ENCODE measurements at places on chromosomes 13 and 19. TPM values are rescaled to one million over a fixed set of nuclear protein-coding genes. Genes with fewer than 3 reads are reported as not detected.

DIAPH3 gene
- 19.4 TPM for total RNA-seq

DNA sequence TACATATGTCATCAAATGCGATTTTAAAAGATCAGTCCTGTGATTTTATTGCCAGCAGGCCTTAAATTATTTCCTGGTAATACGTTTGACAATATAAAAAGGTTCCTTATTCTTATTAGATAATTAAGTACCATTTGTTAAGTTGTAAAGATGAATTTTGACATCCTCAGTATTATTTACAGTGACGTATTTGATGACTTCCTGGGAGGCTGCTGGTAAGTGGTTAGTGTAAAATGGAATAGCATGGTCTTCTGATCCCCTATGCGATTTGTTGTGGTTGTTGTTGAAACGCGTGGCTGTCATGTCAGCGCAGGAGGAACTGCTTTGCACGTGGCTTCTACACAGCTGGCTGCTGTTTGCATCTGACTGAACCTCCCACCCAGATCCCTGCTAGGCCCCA is 99.7 kb downstream of the DCLK1 start:
- DNase-seq, result no peak

ZNF345 gene
- total RNA-seq, result 3.3 TPM

DNA sequence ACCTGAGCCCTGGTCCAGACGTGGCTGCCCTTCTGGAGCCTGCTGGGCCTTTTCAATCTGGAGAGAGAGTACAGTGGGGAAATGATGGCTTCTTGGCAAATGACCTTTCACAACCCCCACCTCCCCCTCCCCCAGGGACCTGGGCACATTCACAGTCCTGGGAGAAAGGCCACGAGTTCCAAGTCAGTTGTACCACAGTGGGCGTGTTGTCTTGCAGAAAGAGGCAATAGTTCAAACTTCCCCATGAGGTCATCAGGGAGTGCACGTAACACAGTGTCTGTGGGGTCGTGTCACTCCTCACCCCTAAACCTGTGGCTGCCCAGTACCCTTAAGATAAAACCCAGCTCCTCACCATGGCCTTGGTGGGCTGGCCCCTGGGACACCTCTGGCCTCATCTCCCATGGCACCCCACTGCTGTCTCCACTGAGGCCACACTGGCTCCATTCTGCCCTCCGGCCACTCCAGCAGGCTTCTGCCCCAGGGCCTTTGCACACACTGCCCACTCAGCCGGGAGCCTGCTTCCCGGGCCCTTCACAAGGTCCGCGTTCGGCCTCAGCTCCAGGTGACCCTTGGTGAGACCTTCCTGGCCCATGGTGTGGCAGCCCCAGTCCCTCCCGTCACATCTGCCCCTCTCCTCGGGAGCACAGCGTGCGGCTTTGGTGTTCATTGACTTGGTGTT is 13.3 kb downstream of the PLIN4 start:
- DNase-seq, result peak; percentile 60

ZNF528 gene
- total RNA-seq, result 0.28 TPM

DNA sequence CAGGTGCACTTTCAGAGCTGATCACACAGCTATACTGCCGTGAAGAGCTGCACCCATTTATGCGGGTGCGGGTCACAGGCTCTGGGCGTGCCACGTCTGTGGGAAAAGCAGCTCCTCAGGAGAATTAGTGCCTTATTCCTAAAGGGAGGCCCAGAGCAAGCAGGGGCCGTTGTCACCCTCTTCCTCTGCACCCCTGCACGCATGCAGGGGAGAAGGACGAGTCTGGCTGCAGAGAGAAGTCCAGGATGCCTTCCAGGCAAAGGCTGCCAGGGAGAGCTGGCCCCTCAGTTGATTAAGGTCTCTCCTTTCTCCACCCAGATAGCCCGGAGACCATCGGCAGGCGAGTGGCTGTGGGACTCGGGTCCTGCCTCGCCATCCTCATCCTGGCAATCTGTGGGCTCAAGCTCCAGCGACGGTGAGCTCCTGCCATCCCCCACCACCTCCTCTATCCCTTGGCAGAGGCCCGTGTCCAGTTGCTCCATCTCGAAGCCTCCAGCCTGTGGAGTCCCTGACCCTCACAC is 3.1 kb upstream of the FFAR1 start:
- DNase-seq, result peak; percentile 28

PLK5 gene
- 0.14 TPM for total RNA-seq

DNA sequence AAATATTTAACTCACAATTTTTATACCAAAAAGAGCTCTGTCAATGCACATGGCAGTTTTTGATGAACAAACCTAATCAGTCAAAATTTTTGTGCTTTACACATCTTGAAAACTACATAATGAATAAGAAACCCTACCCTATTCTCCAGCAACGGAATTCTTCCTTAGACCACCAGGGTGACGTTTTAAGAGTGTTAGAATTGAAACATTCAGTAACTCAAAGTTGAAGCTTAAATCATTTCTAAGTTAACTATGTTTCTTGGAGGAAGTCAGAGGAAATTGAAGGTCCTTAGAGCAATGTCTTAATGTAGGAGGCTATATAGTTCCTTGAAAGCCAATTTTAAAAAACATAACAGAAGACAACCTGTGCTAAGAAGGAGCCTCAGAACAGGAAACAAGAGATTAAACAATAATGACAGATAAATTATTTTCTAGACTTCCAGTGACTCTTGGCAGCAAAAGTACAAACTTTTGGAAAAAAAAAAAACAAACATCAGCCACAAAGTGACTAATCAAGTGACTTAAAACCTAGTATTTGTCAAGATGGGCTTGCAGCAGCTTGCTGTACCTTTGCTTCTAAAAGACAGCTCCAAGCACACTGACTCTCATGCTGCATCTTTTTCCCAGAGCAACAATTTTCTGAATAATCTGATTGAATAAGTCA is 6.2 kb downstream of the SPRY2 start:
- DNase-seq, result no peak

GRCh38 chr13:113935001-113935844 is 38.7 kb downstream of the C13orf46 start:
- DNase-seq, result peak; percentile 87

TMEM190 gene
- total RNA-seq, result not detected
